ENCODE measurements at places on chromosomes 4 and X.

- DNase-seq: no peak
These were observed 110.5 kb downstream of the AR start for GRCh38 chrX:67654301-67654700.

- DNase-seq: no peak
These were observed 1048.4 kb downstream of the NLGN4X start for GRCh38 chrX:5180135-5180741.

DNA sequence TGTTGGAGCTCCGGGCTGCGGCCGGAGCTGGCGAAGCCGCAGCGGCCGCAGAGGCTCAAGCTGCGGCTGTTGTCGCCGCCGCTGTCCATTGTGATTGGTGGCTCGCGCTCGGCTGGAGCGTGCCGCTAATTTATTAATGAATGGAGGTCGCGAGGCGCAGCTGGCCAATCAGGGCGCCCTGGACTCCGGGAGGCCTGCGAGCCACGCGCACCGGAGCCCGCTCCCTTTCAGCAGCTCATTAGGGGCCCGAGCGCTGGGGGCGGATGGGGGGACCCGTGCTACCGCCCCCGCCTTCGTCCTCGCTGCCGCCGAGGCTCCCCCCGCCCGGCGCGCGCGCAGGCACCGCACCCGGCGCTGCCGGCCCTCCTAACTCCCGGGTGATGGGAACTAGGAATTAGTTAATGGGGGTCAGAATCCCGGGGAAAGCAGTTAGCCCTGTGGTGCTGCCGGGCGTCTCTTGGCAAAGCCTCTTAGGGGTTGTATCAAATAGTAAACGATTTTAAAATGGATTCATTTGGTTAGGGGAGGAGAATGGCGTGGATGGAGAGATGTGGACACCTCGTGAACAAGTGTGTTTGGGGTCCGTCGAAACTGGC lies 589 bp upstream of the NEUROG2 start:
- DNase-seq: no peak

DNA sequence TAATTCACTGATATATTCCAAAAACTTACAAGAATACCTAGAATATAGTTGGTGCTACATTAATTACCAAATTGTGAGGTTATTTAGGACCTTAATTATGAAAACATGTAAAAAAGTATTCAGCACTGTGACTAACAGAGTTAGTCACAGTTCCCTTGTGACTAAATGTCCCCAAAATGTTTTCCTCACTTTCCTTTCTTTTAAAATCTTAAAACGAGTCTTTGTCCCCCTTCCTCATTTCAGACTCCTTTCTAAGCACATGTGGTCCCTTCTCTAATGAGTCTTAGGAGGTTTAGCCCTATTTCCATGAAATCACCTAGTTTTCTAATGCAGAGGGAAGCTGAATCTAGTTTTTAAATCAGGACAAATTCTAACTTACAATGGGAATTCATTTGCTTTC lies 175.0 kb downstream of the PPP3CA start:
- DNase-seq: no peak

DNA sequence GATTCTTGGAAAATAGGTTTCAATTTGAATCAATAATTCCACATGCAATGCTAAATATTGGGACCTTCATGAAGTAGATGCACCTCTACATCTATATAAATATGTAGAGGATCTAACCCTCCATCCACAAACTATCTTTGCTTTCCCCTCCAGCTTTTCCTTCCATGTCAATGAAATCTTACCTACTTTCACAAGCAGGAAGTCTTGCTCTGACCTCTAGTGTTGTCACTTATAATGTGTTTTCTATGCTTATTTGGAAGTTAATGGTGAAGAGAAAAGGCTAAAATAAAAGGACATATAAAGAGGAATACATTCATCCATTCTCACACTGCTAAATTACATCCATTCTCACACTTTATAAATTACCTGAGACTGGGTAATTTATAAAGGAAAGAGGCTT lies 472.7 kb upstream of the DIAPH2 start:
- no peak for DNase-seq

GRCh38 chr4:119736559-119736958 lies 108.0 kb upstream of the PDE5A start:
- DNase-seq: no peak

- DNase-seq: no peak
These were observed 1544.6 kb downstream of the C4orf33 start for GRCh38 chr4:130640592-130640991.

All from NCI-H2107 (cell line).